ENCODE measurements at places on chromosomes 6 and 20.

- DNase-seq: no peak
Observed at GRCh38 chr6:36386495-36387439, 702 bp downstream of the ETV7 start.

DNA sequence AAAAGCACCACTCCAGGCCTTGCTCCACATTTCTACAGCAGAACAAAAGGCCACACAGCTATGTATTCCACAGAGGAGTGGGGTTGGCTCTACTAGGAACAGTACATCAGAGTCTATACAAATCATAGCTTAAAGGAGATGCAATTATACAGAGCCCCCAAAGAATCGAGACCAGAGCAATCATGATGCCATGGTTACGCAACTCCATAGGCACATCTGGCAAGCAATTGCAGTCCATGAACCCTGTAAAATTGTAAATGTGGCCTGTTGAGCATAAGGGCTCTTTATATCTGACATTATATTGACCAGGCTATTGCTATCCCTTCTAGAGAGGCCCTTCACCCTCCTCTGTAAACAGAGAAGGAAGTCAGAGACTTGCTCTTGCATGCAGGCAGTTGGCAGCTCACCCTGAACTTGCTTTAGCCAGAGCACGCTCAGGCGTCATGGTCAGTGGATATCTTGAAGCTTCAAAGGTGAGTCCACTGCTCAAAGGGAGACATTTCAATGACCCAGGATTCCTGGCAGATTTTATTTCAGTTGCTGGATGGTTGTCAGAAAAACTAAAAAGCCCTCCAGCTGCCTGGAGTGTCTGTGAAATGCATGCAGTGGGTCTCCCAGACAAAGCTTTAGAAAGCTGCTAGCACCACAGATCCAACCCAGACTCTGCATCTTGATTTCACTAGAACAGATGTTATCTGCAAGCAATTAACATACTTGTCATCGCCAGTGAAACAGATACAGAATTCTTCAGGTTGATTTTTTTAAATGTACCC lies 357.2 kb downstream of the CENPW start:
- no peak for DNase-seq

DNA sequence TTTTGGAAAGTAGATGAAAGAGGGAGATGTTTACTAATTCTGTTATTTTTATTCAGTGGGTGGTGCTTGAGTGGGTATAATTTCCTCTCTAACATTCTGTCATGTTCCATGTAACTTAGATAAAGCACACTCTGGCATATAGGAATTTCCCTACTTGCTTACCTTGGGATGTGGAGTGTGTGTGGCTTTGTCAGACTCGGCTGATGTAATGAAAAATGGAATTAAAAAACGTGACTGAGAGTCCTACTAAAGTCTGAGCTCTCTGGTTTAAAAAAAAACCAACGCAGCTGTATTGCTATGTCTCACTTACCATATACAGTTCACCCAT lies 98.3 kb downstream of the JARID2 start:
- DNase-seq: no peak

- DNase-seq: no peak
Observed at GRCh38 chr6:111941686-111942330, 68.6 kb upstream of the FYN start.
